Iris pigment epithelial cell (primary cell): ENCODE measurements at places on chromosomes 4 and X.

DNA sequence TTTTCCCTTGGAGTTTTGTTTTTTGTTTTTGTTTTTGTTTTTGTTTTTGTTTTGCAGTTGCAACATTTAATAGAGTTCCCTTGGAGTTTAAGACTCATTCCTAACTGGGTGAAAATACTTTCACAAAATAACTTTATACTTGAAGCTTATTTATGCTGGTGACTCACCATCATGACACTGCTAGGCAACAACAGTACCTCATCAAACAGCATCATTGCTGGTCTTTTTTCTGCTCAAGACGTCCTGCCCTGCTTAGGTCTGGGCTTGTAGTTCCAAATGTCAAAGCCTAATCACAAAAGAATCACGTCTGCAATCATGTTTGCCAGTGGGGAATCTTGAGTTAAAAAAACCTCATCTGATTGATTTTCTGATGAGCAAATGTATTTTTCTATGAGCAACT is 105.7 kb upstream of the PRPS2 start:
- no peak for DNase-seq

- DNase-seq: no peak
These were observed 97.6 kb downstream of the GABRB1 start for GRCh38 chr4:47128991-47129390.

DNA sequence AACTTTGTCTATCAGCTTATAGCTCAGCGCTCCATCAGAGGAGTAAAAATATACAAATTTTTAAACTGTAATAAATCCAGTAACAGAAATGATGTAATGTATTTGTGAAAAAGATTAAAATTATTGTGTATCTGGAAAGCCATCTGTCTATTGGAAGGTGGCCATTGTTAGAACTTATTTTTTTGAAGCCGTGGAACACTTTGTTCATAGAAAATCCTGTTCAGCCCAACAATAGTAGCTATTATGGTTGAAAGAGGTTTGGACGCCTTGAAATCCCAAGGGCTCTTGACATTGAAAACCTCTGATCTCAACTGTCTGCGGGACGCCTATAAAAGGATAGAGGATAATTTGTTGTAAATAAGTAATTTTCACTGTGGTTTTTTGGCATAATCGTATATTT is 98.3 kb downstream of the RAPGEF2 start:
- no peak for DNase-seq

- DNase-seq: no peak
These were observed 120.4 kb downstream of the CT47B1 start for GRCh38 chrX:120755066-120755846.

DNA sequence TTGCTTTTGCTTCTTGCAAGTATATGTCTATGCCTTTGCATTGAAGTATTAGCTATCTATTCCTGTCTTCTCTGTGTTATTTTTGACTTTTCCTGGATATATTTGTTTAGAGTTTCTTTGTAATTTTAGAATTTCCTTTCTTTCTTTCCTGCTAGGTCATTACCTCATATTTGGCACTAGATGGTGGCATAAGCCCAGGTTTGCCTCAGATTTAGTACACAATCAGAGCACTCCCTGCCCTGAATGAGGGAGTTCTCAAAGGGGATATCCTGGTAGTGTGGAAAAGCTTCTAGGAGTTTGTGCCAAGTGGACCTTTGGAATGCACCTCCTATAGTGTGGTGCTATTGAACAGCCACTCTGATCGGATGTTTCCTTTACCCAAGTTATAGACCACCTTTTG is 181.6 kb downstream of the UGT8 start:
- DNase-seq: peak; percentile 15

- no peak for DNase-seq
These were observed 70.9 kb downstream of the NDST4 start for GRCh38 chr4:115042496-115042895.

- peak; percentile 17 for DNase-seq
These were observed at the start of gene NOX1 for GRCh38 chrX:100874325-100874724. Gene NOX1, minus strand, starts transcription at chrX:100874359. Its CDS starts 220 bp downstream, at chrX:100874139.

DNA sequence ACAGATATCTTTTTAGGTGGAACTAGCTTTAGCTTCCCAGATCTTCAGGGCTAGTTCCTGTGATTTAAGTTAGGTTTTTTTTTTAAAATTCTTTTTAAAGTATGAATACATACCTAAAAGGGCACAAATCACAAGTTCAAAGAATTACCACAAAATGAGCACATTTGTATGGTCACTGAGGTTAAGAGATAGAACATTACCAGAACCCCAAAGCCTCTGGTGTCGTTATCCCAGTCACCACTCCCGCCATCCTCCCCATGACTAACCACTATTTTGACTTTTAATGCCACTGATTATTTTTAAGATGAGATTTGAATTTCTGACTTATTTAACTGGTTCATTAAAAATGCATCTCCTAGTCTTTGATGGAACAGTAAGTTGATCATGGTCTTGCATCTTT is 5.4 kb downstream of the PGK1 start:
- DNase-seq: no peak

DNA sequence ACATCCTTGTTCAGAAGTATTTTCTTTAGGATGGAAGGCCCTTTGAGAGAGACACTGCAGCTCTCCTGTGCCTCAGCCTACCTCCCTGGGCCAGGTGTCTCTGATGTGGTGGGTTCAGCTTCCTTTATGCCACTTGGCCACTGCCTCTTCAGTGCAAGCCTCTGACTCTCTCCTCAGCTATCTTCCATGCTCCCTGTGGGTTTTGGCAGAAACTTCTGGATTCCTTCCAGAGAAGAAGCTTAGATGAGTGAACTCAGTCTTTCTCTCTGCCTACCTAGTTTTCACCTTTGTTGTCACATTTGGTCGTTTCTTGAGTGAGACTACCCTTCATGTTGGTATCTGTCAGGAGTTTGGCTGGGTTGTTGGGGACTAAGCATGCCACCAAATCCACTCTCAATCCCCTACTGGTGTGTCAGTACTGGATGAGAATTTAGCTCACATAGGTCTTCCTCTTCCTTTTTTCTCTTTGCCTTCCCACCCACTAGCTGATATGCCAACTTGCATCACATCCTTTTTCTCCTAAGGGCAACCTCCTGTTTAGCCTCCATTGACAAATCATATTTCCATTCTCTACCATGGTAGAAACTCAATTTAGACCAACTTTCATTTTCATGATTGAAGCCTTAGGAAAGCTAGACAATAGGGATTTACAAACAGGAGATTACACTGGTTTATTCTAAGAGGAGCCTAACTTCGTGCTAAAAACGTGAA is 32.0 kb downstream of the IL15 start:
- peak; percentile 66 for DNase-seq

DNA sequence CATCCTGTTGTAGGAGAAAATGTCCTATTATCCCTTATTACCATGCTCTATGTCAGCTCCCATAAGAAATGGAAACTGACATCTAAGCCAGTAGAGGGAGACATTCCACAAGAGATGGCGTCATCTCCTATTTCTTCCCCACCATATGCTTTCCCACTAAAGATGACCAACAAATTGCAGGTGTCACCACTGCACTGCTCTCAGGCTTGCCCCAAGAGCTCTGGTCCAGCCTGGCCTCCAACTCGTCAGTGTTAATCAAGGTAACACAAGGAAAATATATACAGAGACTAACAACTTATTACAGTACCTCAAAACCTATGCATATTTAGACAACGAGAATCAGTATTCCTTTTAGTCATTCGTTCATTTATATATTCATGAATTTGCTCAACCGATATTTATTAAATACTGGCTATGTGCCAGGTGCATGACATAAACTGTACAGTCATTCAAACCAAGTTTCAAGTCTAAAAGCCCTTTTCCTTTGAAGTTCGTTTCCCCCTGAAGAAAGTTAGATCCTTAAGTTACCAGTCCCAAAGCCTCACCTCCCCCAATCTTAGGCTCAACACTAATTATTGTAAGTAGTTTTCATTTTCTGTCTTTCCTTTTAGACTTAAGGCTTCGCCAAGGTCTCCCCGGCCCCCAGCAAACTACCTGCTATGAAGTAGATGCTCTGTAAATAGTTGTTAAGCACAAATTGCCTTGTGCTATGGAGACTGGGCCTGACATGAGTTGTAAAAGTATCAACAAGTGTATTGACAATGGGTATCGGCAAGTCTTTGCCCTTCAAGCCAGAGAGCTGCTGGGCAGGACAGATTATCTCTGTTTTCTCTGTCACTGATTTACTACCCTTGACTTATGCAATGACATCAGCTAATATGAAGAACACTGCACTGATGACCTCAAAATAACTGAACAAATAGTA is 3.1 kb upstream of the FGB start:
- peak; percentile 83 for DNase-seq

GRCh38 chrX:149493567-149494562 is 11.2 kb downstream of the IDS start:
- no peak for DNase-seq

DNA sequence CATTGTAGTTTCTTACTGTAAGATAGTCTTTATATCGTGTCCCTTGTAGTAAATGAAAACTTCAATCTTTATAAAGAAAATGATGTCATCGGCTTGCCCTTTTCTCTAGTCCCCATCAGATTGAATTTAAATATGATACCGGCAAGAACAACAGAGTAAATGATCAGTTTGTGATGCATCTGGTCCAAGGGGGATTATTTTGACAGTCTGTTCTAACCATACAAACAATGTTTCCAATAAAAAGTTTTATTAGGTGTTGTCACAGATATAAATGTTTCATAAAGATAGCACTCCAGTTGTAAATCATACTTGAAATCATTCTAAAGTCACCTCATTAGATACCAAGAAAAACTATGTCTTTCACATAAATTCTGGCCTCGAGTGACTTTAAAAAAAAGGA is 72.3 kb downstream of the SLC9A6 start:
- no peak for DNase-seq

- DNase-seq: peak; percentile 71
These were observed 38.2 kb downstream of the NHS start for GRCh38 chrX:17413228-17413627.

- peak; percentile 28 for DNase-seq
These were observed 146.5 kb downstream of the NDST3 start for GRCh38 chr4:118180776-118181175.

DNA sequence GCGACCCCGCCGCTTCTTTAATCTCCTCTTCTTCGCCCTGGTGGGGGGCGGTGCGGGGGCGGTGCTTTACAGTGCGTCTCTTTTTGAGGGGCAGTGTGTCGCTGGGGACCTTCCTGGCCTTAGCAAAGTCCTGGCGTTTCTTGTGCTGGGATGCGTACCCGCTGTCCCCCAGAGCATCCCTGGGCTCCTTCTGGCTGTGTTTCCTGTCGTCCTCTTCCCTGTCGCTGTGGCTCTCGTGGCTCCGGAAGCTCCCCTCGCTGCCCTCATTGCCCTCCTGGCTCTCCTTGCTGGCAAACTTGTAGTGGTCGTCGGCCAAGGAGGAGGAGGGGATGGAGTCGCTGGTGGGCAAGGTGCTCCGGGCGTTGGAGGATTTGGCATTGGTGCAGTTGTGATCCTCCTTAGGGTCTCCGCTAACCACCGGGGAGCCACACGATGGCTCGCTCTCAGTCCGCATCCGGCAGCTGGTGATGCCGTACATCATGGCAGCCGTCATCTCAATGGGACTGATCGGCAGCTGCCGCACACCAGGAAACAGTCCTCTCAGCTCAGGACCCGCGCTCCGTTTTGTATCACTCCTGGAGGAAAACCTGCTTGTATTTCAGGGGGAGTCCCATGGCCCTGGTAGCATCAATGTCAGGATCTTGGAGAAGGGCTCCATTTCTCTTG is 30.4 kb upstream of the TMSB15A start:
- DNase-seq: peak; percentile 0

- DNase-seq: peak; percentile 97
These were observed 33.0 kb upstream of the TMEM131L start for GRCh38 chr4:153432965-153433753.

DNA sequence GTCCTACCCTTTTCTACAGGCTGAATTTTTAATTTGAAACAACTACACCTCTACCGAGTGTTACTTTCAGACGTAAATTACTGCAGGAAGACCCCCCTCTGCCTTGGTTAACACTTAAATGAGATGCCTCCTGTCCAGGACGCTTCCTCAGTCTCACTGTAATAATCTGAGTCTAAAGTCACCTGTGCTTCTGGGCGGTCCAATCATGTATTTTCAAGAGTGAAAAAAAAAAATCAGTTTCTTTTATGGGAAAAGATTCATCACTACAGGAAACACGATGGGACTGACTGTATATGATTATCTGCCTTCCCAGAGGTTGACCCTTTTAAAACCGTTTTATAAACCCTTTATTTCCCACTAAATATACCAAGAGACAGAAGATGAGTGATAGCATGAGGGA is 776 bp downstream of the RBM47 start:
- DNase-seq: no peak

DNA sequence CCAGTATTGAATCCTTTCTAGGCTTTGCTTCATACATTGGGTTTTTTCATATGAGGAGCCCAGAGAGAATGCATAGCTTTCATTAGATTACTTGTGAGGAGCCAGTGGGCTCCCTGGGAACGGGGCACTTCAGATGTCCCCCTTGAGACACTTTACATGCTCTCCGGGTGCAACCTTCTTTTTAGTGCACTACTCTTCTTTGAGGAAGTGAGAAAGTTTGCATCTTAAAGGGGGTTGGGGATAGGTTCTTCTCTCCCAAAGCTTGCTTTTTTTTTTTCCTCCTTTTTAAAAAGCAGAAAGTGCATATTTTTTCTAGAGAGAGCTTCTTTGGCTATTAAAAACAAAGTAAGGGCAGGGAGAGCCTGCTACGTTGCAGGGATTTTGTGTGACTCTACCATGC is 4.3 kb downstream of the HADH start:
- DNase-seq: no peak

DNA sequence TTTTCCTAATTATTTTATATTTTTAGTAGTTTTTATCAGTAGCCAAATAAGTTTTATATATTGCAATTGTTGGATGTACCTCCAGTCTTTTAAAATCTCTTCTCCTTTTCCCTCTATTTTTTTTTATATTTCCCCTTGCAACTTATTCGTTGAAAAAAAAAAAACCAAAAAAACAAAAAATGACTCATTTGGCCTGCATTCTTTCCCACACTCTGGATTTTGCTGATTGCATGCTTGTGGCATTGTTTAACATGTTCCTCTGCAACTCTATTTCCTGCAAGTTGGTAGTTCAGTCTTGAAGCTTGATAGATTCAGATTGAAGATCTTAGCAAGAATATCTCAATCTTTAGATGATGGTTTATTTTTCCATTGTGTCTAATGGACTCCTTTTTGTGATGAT is 260.6 kb upstream of the BOD1L1 start:
- DNase-seq: peak; percentile 94

GRCh38 chr4:152825336-152825735 is 45.6 kb downstream of the ARFIP1 start:
- no peak for DNase-seq
